ENCODE measurements at places on chromosomes 1 and 21. TPM values are rescaled to one million over a fixed set of nuclear protein-coding genes. Genes with fewer than 3 reads are reported as not detected.

Gene TNNI3K
- 2.2 TPM for polyA plus RNA-seq

Gene RNF223
- polyA plus RNA-seq, result 0.78 TPM

Gene TNNT2
- 63.8 TPM for polyA plus RNA-seq

Gene LHX8
- polyA plus RNA-seq, result not detected

Gene CD244
- 0.44 TPM for polyA plus RNA-seq

Gene FAAH
- polyA plus RNA-seq, result 31.8 TPM

Gene PDC
- 0.14 TPM for polyA plus RNA-seq

Gene TNFAIP8L2
- 1.2 TPM for polyA plus RNA-seq

Gene CBS
- polyA plus RNA-seq, result 20.7 TPM

Gene CACNA1E
- polyA plus RNA-seq, result 0.61 TPM

Gene SYPL2
- 14.0 TPM for polyA plus RNA-seq

Gene ZP4
- polyA plus RNA-seq, result not detected

Gene RNF186
- 0.27 TPM for polyA plus RNA-seq

Gene KRTAP15-1
- polyA plus RNA-seq, result not detected

Gene RASSF5
- 5.0 TPM for polyA plus RNA-seq

Gene RGS4
- 12.4 TPM for polyA plus RNA-seq

Gene BPNT1
- 47.5 TPM for polyA plus RNA-seq

Gene KRTAP10-8
- not detected for polyA plus RNA-seq

Gene KRTAP10-7
- polyA plus RNA-seq, result not detected

Gene CHIT1
- 0.14 TPM for polyA plus RNA-seq

Gene S100A7
- 0.32 TPM for polyA plus RNA-seq

Gene FCRL1
- 0.11 TPM for polyA plus RNA-seq

Gene HSD11B1
- polyA plus RNA-seq, result 0.22 TPM

Gene NAV1
- 20.7 TPM for polyA plus RNA-seq

Gene C1orf115
- polyA plus RNA-seq, result 26.2 TPM

Gene PDIK1L
- polyA plus RNA-seq, result 17.3 TPM

Gene PLEKHG5
- polyA plus RNA-seq, result 24.1 TPM

Gene LRIG2
- polyA plus RNA-seq, result 14.6 TPM

Gene ZNF436
- 27.2 TPM for polyA plus RNA-seq

Gene C8A
- polyA plus RNA-seq, result not detected

Gene TMEM82
- polyA plus RNA-seq, result 4.9 TPM

Gene UQCRH
- 478 TPM for polyA plus RNA-seq

Gene KCND3
- polyA plus RNA-seq, result 1.6 TPM

Gene TEDDM1
- 0.07 TPM for polyA plus RNA-seq

Gene IGSF9
- 16.1 TPM for polyA plus RNA-seq

Gene LCE3E
- not detected for polyA plus RNA-seq

Gene PWP2
- polyA plus RNA-seq, result 5.7 TPM

Gene KRTAP12-1
- not detected for polyA plus RNA-seq

Gene LCE1B
- polyA plus RNA-seq, result not detected

Gene ASH1L
- 49.5 TPM for polyA plus RNA-seq

Gene DCDC2B
- 0.43 TPM for polyA plus RNA-seq

Gene KCNJ9
- polyA plus RNA-seq, result 0.08 TPM

Gene FCRL6
- polyA plus RNA-seq, result 0.35 TPM

Gene SYDE2
- 9.0 TPM for polyA plus RNA-seq

Gene PLA2G4A
- polyA plus RNA-seq, result 10.1 TPM

Gene HFM1
- polyA plus RNA-seq, result 7.9 TPM
